Motor neuron (in vitro differentiated cells): ENCODE measurements at places on chromosomes 12 and 14. TPM values are rescaled to one million over a fixed set of nuclear protein-coding genes. Genes with fewer than 3 reads are reported as not detected.

GRCh38 chr12:95096852-95097251, 23.4 kb upstream of the NR2C1 start:
- peak; percentile 37 for ATAC-seq

- no peak for ATAC-seq
These were observed 125.1 kb downstream of the STAB2 start for GRCh38 chr12:103712216-103712615.

DNA sequence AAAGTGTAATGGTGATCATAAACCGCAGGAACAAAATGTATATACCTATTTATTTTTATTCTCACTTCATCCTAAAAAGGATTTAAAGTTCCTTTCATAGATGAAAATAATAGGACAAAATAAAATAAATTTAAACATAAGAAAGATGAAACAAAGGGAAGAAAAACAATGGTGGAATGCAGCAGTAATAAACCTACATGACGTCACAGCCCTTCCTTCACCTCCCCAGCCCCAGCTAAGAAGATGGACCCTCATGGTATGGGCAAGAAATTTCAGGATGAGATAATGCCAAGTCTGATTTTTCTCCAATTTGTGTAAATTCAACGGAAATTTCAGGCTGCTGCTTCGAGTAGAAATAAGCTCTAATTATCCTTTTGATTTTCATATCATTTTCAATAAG, 381.0 kb downstream of the LRIG3 start:
- ATAC-seq = no peak

- ATAC-seq = no peak
These were observed 55.3 kb downstream of the RIN3 start for GRCh38 chr14:92568621-92569479.

- no peak for ATAC-seq
These were observed 335.1 kb downstream of the ACSS3 start for GRCh38 chr12:81412940-81413339.

The ARG2 gene
- total RNA-seq = 24.1 and 26.2 TPM in 2 replicates

The EIF2S3B gene
- 8.4 and 8.5 TPM in 2 replicates for total RNA-seq

- peak; percentile 32 for ATAC-seq
These were observed 387.3 kb downstream of the LRIG3 start for GRCh38 chr12:58532855-58533608.
